Stimulated activated CD4-positive, alpha-beta T cell treated with anti-CD3 and anti-CD28 coated beads, Interleukin-1b, Interleukin-23, amount 100 ng/mL, for 1 hour (primary cell): ENCODE measurements at places on chromosomes 5 and 9.

- DNase-seq: peak; percentile 29
Measured at GRCh38 chr9:14693251-14693861, at the start of gene ZDHHC21. ZDHHC21 (minus strand) TSS chr9:14693432; CDS start chr9:14674340, 19,092 bp downstream.

DNA sequence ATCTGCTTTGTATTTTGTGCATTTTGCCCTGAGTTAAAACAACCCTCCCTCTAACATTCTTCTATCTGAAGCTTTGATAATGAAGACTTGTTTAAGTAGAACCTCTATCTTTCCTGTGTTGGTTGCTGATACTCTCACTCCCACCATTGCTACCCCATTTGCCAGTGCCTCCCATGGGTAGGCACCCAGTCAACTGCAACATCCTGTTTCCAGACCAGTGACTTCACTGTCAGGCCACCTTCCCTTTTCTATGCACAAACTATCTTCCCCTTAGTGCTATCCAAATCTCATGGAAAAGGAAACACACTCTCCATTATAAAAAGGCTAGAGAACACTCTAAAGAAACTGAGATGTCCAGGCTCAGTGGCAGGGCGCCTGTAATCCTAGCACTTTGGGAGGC, 5.6 kb upstream of the IARS1 start:
- DNase-seq: no peak

DNA sequence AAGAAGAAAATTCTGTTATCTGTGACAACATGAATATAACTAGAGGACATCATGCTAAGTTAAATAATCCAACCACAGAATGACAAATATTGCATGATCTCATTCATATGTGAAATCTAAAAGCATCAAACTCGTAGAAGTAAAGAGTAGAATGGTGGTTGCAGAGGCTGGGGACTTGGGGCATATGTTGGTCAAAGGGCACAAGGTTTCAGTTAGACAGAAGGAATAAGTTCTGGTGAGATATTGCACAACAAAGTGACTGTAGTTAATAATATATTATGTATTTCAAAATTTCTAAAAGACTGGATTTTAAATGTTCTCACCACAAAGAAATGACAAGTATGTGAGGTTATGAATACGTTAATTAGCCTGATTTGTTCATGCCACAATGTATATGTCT, 24.8 kb downstream of the GRIA1 start:
- DNase-seq: no peak

DNA sequence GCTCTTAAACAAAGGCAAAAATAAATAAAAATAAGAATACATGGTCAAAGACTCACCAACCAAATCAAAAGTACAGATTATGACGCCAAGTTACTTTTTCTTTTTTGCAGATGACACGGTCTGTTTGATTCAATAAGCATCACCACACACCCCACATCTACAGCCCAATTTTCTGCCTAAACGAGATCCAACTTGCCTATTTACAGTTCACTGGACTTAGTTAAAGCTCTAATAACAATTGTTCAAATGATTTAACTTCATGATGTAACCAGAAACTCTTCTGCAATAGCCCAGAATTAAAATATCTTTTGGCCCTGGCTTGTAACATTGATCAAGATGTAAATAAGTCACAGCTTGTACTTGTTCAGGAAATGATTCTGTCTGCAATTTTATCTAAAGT, 590.3 kb upstream of the C9orf72 start:
- DNase-seq: no peak

GRCh38 chr5:174491265-174491664, 233.1 kb upstream of the MSX2 start:
- DNase-seq: no peak

- DNase-seq: no peak
Measured at GRCh38 chr5:60178101-60178500, 284.6 kb upstream of the PDE4D start.

GRCh38 chr5:145937432-145938250, 1.3 kb downstream of the SH3RF2 start:
- no peak for DNase-seq

- no peak for DNase-seq
Measured at GRCh38 chr5:112772124-112772523, 34.4 kb downstream of the APC start.

DNA sequence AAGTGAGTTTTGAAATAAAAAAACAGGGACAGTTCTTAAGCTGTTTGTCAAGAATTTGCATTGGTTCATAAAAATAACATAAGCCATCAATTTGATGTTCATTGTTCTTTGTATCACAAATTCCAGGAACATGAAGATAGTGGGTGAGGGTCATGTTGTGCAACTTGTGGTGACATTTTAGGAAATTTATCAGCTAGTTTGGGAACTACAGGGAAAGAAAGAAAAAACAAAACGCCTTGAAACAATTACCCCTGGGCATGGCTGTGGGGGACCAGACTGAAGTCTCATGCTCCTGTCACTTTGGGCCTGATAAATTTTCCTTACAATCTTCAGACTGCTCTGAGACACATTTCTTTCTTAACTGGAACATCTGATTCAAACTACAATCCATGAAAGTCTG, 207.1 kb upstream of the CLINT1 start:
- DNase-seq: no peak

DNA sequence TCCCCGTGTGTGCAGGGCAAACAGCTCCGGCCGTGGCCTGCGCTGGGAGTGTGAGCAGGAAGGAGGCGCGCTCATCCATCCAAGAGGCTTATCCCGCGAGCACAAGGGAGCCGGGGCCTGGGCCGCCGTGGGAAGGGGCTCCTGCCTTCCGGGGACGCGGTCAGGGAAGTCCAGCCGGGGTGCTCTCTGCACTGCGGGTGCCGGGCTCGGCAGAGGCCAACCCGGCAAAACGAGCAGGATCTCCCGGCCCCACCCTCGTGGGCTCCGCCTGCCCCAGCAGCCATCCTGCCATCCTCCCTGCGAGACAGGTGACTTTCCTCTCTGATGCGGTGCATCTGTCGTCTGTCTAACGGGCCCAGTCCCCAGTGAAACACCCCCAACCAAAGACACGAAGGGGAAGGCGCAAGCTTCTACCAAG, 244.2 kb downstream of the AUH start:
- no peak for DNase-seq

GRCh38 chr5:124130816-124131215, 615.6 kb downstream of the ZNF608 start:
- DNase-seq: no peak

DNA sequence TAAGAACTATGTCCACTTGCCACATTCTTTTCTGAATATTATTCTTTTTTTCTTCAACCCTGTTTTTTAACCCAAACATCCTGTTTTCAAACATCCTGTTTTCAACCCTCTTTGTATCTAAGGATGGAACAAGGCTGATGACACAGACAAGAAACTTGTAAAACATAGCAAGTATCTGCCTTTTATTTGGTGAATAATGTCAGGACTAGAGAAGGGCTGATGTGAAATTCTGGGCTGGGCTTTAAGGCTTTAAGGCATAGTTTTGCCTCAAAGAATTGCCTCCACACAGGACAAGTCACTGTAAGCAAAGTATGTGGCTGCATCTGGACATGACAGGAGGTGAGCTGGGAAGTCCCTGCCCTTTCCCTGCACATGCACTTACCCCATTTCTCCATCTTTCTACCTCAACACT, 42.5 kb upstream of the RIC1 start:
- DNase-seq: no peak

GRCh38 chr9:95620314-95620713, 103.5 kb upstream of the PTCH1 start:
- no peak for DNase-seq

GRCh38 chr5:78823196-78823595, 161.9 kb downstream of the ARSB start:
- DNase-seq: no peak

GRCh38 chr5:106827061-106827460, 843.7 kb downstream of the EFNA5 start:
- no peak for DNase-seq

DNA sequence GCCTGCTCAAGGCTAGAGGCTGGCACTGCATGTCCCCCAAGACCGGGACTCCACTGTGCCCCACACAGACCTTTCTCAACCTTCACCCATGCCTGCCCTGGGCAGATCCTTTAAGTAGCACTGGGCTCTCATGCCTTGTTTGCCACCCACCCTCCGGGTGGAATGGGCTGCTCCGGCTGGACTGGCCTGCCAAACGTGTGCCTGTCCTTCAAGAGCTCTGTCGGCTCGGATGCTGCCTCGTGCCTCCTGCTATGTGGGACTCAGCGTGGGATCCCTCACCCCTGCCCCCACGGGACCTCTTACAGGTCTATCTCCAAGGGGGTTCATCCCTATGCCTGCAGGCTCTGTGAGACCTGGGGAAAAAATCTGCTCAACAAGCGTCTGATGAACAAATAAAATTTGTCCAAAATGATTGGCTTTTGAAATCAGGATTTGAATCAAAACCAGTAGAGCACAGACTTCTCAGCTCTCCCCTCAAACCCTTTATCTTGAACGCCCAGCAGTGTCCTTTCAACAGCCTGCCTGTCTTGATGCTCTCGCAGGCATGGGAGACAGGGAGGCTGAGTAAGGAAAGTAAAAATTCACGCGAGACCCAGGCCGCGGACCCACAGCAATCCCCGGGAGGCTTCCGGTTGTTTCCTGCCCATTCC, 56.3 kb downstream of the CRB2 start:
- no peak for DNase-seq

DNA sequence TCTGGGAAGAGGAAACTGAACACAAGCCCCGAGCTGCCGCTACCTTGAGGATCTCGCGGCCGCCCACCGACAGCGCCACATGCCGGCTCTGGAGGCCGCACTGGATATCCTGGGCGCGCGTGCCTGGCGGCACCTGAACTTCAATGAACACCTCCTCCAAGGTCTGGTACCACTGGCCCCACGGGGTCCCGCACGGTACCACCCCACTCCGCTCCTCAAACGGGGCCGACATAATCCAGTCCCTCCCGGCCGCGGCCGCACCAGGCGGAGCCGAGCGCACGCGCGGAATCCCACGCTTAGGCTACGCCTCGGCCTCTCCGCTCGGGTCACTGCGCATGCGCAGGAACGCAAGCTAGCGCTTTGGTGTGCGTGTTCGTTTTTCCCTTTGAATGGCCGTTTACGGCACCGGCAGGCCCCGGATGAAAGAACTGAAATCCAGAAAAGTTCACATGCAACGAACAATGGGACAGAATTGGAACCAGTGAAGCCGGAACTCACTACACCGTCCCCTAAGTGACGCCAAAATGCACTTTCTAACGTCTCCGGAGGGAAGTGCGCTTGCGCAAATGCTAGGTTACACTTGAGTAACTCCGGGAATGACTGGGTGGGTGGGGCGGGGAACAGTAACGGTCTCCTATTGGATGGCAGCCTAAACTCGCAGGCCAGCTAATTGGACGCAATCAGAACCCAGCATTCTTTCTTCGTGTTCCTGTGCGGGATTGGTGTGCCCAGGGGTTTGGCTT, at the start of gene NUDCD2:
Gene NUDCD2 (minus strand): TSS at position 284 of the 743 bp plus-strand sequence. CDS start 52 bp downstream, at position 232.
- DNase-seq: peak; percentile 85

GRCh38 chr5:59645380-59645779, 248.1 kb downstream of the PDE4D start:
- no peak for DNase-seq
